CMK (cell line): ENCODE measurements at places on chromosomes 3 and 15.
A peak's percentile ranks its signal among the peaks of the same experiment; 100 is the strongest.

DNA sequence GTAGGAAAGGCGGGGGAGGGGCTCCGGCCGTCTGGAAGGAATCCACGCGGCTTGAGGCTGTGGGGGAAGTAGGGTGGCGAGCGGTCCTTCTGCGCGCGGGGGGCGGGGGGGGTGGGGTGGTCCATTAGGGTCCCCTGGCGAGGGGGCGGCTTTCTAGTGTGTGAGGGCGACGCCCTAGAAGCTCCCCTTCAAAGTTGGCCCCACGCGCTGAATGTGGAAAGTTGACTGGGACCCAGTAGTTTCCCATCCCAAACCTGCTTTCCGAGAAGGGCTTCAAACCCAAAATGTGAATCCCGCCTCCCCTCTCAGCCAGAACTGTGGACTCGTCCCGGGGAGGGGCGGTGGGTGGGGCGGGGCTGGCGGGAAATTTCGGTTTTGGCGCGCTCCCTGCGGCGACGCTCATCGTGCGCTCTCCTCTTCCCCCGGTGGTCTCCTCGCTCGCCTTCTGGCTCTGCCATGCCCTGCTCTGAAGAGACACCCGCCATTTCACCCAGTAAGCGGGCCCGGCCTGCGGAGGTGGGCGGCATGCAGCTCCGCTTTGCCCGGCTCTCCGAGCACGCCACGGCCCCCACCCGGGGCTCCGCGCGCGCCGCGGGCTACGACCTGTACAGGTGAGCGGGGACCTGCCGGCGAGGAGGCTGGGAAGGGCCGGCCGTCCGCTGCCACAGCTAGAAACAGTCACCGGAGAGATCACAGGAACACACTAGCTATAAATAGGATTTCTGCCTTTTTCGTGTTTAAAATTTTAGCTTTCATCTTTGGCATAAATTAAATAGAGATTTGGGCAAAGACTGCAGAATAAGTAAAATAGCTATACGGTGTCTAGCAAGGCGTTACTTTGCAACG, 790 bp downstream of the DUT start:
- DNase-seq = peak; percentile 58

- DNase-seq = no peak
Measured at GRCh38 chr3:154229217-154229590, 95.1 kb downstream of the DHX36 start.

DNA sequence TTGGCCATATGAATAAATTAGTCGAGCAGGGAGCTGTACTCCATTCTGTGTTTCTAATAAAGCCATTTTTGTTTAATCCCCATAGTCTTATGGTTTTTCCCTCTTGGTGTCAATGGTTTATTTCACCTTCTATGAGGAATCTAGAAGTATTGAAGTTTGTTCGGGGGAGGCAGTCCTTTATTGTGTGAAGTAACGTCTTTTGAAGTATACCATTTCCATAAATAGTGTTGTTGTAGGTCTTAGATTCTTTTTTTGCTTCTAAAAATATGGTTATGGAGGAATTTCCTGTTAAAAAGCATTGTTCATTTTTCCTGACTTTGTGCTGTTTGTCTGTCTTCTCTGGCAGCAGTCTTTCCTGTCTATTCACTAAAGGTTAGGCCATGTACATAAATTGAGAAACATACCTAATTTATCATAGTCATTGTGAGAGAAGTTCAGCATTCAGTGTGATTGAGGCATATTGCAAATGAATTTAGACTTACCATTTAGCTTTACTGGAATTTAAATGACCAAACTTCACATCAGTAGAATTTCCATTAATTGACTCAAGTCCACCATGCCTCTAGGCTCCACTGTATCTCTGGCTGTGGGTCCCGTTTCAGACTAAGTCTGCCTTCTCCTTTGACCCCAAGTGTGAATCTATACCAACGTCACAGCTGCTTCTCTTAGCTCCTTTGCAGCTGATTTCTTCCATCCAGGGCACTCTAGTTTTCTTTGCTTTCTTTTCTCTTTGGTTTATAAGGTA, 37.3 kb downstream of the YEATS2 start:
- no peak for DNase-seq

DNA sequence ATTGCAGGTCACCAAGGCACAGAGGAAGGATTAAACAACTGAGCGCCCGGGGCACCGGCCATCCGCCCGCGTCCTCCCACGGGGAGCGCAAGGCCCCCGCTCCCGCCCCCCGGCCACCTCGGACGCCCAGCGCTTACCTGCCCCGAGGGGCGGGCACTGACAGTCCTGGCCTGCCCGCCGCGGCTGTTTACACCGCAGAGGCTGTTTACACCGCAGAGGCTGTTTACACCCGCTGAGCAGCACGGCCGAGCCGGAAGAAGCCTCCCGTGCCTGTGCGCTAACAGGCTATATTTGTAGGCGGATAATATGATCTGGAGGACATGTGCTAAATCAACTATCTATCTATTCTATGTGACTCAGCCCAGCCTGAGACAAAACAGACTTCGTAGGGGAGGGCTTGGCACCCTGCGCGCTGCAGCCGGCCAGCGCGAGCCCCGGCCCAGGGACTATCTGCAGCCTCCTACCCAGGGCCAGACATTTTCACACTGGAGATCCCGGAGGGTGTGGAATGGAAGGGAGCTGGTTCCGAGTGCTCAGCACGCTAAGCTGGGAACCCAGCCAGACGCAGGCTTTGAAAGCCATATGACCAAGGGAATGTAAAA, at the start of gene LRRC2:
Gene LRRC2, minus strand, starts transcription at position 263 of the 602 bp plus-strand sequence. CDS start 14,711 bp downstream, outside the sequence.
- DNase-seq = no peak
